ENCODE measurements at places on chromosomes 3 and 15. TPM values are rescaled to one million over a fixed set of nuclear protein-coding genes. Genes with fewer than 3 reads are reported as not detected.

ZBTB38 gene
- 14.8 TPM for polyA plus RNA-seq

RARRES1 gene
- not detected for polyA plus RNA-seq

AADACL2 gene
- not detected for polyA plus RNA-seq

HYKK gene
- polyA plus RNA-seq = not detected

LRTM1 gene
- polyA plus RNA-seq = not detected

CRYGS gene
- 7.7 TPM for polyA plus RNA-seq

RGMA gene
- 16.6 TPM for polyA plus RNA-seq

LRRC34 gene
- 1.1 TPM for polyA plus RNA-seq

CELF6 gene
- 68.6 TPM for polyA plus RNA-seq

GOLGA8K gene
- polyA plus RNA-seq = not detected

RTP1 gene
- polyA plus RNA-seq = 2.0 TPM

PARP3 gene
- polyA plus RNA-seq = 5.3 TPM

Data from neural cell (in vitro differentiated cells).